ENCODE measurements at places on chromosomes 6 and 20.

DNA sequence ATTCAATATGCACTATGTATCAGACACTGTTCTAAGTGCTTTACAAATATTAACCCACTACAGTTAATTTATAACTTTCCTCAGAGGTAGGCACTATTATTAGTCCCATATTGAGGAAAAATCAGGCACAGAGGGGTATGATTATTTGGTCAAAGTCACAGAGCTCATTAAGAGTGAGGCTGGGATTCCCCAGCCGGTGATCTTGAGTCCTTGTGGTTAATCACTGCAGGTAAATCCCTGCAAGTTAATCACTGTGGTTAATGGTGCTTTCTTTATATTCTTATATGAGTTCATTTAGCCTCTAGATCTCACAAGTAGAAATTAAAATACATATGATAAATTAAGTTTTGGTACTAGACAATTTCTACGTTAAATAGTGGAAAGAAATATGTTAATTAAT is 9.2 kb downstream of the CRYBG1 start:
- DNase-seq, result no peak

GRCh38 chr6:53360093-53360912 is 11.6 kb upstream of the ELOVL5 start:
- DNase-seq, result peak; percentile 26

GRCh38 chr6:16800341-16800740 is 39.1 kb upstream of the ATXN1 start:
- DNase-seq, result peak; percentile 22

- DNase-seq, result no peak
Measured at GRCh38 chr20:61705386-61706258, 360.1 kb downstream of the TAF4 start.

GRCh38 chr20:59081036-59081435 is 38.5 kb upstream of the PRELID3B start:
- no peak for DNase-seq

GRCh38 chr20:45727044-45727443 is 4.9 kb downstream of the SPINT4 start:
- no peak for DNase-seq

- DNase-seq, result no peak
Measured at GRCh38 chr6:36728289-36729160, 30.9 kb downstream of the RAB44 start.

DNA sequence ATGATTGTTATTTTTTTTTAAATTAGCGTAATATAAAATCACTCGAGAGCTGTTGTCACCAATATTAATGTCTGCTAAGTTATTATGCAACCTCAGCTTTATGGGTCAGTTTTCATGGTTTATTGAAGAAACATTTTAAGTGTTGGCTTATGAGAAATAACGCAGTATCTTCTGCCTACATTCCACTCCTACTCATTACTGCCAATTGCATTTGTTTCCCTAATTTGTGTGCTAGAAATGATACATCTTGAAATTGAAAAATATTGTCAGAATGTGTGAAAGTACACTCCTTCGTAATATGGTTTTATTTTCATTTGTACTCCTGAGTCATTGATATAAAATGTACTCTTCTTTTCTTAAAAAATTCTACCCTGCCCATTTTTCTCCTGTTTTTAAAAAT is 333.3 kb upstream of the HSF2 start:
- no peak for DNase-seq

- DNase-seq, result peak; percentile 50
Measured at GRCh38 chr6:37570482-37571133, 70.9 kb upstream of the CCDC167 start.

GRCh38 chr6:163354761-163355425 is 59.6 kb upstream of the QKI start:
- no peak for DNase-seq

DNA sequence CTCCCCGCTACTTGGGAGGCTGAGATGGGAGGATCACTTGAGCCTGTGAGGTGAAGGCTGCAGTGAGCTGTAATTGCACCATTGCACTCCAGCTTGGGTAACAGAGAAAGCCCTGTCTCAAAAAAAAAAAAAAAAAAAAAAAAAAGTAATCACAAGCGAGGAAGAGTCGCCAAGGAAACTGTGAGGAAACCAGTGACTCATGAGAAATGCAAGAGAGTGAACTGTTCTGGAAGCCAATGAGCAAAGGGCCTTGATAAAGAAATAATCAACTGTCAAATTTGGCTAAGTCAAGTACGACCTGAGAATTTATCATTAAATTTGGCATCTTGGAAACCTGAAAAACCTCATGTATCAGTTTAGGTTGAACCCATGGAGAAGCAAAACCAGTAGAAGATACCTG is 16.1 kb upstream of the LAMP5 start:
- no peak for DNase-seq

GRCh38 chr6:50842861-50843384 is 24.3 kb downstream of the TFAP2B start:
- DNase-seq, result no peak

- peak; percentile 13 for DNase-seq
Measured at GRCh38 chr6:32255199-32256153, 31.6 kb upstream of the NOTCH4 start.

- peak; percentile 89 for DNase-seq
Measured at GRCh38 chr6:52063584-52064344, 23.6 kb downstream of the PKHD1 start.

Data from NCI-H69 (cell line).